ENCODE measurements at places on chromosomes 12 and 14.

DNA sequence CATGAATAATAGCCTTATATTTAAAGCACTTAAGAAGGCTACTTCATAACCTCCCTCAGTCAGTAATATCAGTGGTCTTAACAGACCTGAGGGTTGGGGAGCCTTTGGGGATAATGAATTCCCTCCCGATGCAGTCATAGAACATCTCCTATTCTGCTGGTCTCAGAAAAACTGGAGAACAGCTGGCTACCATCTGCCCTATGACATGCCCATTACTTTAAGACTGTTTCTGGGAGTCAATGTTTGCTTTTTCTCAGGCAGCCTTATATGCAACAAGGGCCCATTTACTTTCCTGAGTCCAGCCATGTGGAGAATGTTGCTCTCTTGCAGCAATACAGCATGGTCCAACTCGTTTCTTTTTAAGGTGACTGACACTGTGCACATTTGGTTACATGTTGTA, 161.7 kb upstream of the PARP11 start:
- no peak for DNase-seq

GRCh38 chr12:124703856-124704255, 136.4 kb upstream of the NCOR2 start:
- DNase-seq = no peak

DNA sequence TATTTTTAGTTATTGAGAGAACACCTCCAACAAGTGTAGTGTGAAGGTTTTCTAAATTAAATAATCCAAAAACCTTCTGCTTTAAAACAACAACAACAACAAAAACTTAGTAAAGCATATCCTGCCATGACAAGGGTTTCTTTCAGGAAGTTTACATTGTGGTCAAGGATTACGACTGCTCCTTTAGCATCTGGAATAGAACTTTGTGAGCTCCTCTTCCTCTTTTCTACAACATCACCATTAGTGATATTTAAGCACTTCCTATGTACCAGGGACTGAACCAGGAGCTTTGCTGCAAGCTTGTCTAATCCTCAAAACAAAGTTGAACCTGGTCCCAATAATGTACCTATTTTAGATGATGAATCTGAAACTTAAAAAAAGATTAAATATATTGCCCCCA, 315.4 kb upstream of the KITLG start:
- no peak for DNase-seq

DNA sequence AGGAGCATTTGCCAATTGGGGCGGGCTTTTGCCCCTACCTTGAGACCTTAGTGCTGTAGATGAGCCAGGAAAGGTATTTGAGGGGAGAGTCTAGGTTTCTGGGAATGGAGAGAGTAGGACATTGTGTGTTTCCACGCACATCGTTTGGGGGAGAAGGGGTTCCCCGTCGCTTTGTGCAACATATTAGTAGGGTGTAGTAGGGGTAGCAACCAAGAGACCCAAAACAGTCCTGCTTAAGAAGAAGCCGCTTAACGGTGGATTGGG, 694 bp upstream of the PTGES3 start:
- DNase-seq = no peak

GRCh38 chr14:26597589-26598080, at the start of gene NOVA1:
TSS of gene NOVA1 (minus strand) at chr14:26598033. CDS start at chr14:26597436, 597 bp downstream.
- no peak for DNase-seq

GRCh38 chr14:71488703-71489191, 443.5 kb upstream of the RGS6 start:
- DNase-seq = no peak

DNA sequence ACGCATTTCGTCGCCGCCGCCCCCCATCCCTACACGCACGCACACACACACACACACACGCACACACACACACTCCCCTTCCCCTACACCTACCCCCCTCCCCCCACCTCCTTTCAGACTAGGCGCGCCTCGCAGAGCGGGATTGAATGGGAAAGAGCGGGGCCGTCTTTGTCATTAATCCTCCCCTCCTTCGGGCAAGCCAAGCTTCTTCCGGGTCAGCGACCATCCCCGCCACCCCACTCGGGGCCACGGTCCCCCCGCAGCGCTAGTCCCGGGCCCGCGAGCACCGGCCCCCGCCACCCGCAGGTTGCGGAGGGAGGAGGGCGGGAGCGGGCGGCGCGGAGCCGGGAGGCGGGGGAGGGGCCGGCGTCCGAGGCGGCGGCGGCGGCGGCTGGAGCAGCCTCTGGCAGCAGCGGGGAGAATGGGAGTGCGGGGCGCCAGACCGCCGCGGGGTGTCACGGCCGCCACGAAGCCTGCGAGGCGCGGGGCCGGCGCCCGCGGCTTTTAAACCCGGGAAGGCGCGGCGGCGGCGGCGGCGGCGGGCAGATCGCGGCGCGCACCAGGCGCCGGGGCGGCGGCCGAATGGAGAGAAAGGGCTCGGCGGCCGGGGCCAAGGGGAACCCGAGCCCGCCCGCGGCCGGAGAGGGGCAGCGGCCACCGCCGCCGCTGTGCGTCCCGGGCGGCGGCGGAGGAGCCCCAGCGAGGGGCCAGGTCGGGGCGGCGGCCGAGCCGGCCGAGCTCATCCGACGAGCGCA, at the start of gene TTC9:
Gene TTC9 (plus strand): TSS at position 369 of the 755 bp plus-strand sequence. CDS start 214 bp downstream, at position 583.
- peak; percentile 58 for DNase-seq

- DNase-seq = no peak
Measured at GRCh38 chr12:109555431-109556315, 17.6 kb downstream of the MMAB start.

DNA sequence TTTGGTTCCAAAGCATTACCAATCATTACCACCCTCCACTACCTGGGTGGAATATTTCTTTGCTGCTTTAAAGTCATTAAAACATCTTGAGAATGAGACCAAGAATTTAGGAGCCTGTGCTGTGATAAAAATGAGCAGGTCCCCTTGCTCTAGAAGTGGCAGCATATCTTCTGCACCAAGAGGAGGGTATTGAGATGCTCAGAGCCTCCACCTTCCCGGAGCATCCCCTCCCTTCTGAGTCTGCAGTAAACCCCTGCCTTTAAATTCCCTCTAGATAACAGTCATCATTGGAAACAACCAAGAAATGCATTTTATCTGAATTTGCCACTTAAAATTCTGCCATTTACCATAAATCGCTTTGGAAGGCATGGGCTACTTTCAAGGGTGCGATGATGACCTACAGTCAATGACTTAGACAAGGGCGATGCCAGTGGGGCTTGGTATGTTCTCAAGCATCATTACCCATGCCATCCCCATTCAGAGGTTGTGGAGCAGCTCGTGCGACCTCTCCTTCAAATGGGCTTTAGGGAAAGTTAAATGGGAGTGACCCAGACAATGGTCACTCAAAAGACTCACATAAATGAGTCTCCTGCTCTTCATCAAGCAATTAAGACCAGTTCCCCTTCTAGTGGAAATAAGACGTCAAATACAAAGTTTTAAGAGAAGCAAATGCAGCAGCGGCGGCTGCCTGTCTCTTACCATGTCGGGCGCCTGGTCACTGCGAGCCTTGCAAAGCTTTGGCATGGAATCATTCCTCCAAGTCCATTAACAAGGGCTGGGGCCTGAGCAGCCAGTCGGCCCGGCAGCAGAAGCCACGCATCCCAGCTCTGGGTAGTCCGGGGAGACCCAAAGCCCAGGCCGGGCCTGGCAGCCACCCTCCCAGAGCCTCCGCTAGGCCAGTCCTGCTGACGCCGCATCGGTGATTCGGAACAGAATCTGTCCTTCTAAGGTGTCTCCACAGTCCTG, 334.5 kb downstream of the TMEM121 start:
- DNase-seq = no peak

GRCh38 chr14:24813089-24813815, 179.3 kb upstream of the GZMB start:
- no peak for DNase-seq

DNA sequence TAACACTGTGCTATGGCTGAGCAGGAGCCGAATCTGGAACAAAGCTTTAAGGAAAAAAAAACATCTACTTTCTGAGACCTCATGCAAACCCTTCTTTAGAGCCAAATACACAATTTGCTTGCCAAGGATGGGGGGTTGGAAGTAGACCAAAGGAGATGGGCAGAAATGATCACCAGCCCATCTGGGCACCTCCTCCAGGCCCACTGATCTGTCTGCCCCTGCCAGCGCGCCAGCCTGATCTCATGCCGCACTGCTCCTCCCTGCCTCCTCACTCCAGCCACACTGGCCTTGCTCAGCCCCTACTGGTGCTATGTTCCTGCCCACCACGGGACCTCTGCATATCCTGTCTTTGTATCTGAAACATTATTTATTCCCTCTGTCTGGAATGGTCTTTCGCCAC, 24.8 kb upstream of the RAB35 start:
- DNase-seq = no peak

GRCh38 chr14:61308198-61308597, 13.2 kb upstream of the PRKCH start:
- DNase-seq = no peak

DNA sequence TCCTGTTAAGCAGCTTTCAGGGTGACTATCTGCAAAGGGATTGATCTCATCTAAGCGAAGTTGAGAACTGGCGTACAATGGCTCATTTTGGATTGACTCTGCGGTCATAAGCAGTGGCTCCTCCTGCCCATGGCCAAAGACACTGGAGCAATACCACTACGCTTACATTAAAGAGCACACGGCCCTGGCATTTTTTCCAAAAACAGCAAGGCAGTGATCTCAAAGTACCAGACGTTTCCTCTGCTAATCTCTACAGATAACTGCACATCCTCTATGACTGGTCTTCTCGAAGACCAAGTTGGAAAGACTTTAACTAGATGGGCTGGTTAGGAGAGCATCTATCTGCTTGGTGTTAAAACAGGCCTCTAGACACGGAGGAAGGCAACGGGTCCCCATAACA, 2.7 kb downstream of the PITPNM2 start:
- no peak for DNase-seq

DNA sequence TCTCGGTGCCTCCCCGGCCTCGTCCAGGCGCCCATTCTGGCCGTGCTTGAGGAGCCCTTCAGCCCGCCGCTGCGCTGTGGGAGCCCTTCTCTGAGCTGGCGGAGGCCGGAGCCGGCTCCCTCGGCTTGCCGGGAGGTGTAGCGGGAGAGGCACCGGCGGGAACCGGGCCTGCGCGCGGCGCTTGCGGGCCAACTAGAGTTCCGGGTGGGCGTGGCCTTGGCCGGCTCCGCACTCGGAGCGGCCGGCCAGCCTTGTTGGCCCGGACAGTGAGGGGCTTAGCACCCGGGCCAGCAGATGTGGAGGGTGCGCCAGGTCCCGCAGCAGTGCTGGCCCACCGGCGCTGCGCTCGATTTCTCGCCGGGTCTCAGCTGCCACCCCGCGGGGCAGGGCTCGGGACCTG, 168.7 kb upstream of the RPL10L start:
- DNase-seq = no peak

- DNase-seq = no peak
Measured at GRCh38 chr12:66430106-66430505, 127.8 kb downstream of the HELB start.

DNA sequence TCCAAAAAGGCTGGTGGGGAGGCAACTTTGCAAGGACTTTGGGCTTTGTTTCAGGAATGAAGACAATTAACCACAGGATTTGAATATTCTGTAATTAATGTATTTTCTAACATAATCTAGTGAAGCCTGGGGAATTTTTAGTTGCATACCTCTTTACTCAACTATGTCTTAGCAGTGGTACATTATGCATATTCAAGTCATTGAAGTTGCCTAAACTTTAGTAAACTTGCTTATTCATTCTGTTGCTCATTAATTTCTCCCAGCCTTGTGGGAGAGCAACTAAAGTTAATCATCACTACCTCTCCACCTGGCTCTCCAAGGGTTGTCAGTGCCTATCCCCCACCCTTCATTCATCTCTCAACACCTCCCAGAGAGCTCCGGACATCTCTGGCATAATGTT, 54.2 kb downstream of the IFNG-AS1 start:
- no peak for DNase-seq

DNA sequence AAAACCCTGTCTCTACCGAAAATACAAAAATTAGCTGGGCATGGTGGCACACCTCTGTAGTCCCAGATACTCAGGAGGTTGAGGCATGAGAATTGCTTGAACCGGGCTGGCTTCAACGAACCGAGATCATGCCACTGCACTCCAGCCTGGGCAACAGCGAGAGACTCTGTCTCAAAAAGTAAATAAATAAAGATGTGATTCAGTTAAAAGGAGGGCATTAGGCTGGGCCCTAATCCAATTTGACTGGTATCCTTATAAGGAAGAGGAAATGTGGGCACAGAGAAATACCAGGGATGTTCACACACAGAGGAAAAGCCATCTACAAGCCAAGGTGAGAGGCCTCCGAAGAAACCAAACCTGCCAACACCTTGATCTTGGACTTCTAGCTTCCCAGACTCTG, 10.1 kb upstream of the DCAF4 start:
- DNase-seq = no peak

DNA sequence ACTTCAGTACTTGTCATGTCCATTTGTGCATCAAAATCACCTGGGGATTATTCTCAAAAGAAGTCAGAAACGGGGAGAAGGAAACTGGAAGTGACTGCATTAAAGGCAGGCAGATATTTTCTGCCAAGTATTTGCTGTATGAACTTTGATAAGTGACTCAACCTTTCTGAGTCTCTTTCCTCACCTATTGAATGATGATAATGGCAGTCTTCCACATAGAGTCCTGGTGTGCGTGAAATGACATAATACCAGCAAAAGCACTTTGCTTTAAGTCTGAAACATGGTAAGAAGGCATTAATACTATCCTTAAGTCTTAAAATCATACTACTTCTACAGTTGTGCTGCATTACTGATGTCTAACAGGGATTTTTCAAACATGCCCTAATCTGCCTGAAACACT, 278.5 kb downstream of the ADAMTS20 start:
- DNase-seq = no peak

- peak; percentile 69 for DNase-seq
Measured at GRCh38 chr12:16603916-16604575, 1.9 kb downstream of the LMO3 start.

- no peak for DNase-seq
Measured at GRCh38 chr12:27048822-27049752, 26.7 kb downstream of the MED21 start.

GRCh38 chr12:129258781-129259318, 405.6 kb downstream of the GLT1D1 start:
- no peak for DNase-seq

DNA sequence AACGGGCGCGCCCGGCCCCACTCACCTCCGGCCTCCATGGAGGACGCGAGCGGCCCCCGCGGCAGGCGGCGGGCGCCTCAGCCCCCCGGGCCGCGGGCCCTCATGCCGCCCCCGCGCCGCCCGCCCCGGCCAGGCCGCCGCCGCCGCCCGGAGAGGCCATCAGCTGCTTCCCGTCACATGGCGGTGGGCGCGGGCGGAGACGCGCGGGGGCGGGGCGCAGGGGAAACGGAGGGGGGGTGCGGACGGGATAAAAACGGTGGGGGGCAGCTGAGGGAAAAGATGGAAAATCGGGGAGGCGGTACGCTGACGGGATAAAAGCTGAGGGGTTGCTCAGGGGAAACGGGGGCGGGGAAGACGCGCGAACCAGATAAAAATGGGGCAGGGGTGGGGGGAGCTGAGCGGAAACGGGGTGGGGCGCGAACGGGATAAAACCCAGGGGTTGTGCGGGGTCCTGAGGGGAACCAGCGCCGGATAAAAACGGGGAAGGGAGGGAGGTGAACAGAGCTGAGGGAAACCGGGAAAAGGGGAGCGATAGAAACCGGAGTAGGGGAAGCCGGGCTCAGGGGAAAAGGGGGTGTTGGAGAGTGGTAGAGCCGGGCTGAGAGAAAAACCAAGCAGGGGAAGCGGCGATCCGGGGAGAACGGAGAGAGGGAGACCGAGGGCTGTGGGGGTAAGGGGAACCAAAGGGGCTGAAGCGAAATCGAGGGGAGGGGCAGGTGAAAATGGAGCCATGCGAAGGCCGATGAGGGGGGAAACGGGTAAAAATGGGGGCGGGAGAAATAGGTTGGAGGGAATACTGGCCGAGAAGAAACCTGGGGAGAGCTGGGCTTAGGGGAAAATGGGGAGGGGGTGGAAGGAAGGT, at the start of gene WSB2:
Gene WSB2 (minus strand): TSS at position 169 of the 862 bp plus-strand sequence. CDS start 131 bp downstream, at position 38.
- DNase-seq = peak; percentile 61
